Neural crest cell (in vitro differentiated cells): ENCODE measurements at places on chromosomes 4 and X.

- DNase-seq: no peak
Measured at GRCh38 chr4:169135776-169136175, 125.7 kb upstream of the CBR4 start.

DNA sequence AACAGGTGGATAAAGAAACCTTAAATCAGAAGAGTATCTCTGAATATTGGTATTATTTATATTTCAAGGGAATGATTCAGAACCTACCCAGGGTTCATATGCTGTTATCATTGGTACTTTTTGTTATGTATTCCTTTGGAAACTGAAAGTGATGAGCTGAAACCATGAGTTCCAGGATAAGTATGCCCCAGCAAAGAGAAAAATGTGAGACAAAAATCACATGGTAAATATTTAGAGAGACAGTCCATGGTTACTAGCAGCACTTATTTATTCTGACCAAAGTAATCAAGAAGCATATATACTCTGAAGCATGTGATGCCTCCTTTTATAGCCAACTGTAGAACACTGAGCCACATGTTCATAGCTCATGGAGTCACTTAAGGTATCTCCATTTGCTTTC, 277.7 kb downstream of the ARAP2 start:
- no peak for DNase-seq

GRCh38 chr4:82005158-82005557, 368.6 kb downstream of the HNRNPD start:
- no peak for DNase-seq

DNA sequence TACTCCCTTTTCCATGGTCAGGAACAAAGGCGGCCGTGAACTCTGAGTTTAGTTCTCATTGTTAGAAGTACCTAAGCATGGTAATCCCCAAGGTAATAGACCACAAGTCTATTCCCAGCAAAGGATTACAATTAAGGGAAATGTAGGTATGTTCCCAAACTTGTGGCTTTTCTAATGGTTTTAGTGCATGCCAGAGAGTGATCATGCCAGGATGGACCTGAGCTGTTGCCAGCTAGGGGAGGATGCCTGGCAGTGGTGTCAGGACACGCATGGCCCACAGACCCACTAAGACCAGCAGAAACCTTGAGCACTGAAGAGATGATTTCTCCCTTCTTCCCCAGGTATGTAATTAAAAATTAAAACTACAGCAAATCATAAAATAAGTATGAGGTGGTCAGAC, 60.8 kb downstream of the COQ2 start:
- no peak for DNase-seq

DNA sequence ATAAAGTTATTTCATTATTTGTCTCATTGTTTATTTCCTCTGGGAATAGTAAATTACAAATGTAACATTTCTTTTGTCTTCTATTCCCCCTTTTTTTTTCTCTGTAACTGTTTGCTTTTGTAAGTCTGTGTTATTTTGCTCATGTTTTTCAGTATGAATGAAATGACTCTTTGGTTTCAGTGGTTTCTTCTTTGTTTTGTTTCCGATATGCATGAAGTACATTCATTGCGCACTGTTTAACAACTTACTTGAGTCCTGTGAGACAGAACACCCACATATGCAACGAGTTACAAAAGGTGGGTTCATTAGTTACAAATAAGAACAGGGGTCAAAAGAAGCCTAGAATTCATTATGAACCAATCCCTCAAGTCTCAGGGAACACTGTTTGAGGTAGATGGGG, 175.0 kb upstream of the UGT8 start:
- DNase-seq: no peak

DNA sequence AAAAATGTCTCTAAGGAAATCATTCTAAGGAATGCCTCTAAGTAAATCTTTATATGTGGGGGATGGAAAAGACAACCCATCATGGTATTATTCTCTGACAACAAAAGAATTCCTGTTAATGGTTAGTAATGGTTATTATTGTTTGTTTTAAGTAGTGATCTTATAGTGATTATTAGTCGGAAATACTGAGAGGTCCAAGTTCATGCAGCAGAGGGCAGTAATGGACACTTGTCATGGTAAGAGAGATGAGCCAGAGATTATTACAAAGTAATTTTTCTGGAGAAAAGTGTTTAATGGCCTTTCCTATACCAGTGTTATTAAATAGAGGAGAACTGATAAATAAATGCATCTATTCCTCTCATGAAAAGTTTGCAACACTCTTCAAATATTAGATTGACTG, 8.1 kb upstream of the DKK2 start:
- DNase-seq: no peak

- no peak for DNase-seq
Measured at GRCh38 chr4:54976682-54977081, 148.7 kb downstream of the KDR start.

DNA sequence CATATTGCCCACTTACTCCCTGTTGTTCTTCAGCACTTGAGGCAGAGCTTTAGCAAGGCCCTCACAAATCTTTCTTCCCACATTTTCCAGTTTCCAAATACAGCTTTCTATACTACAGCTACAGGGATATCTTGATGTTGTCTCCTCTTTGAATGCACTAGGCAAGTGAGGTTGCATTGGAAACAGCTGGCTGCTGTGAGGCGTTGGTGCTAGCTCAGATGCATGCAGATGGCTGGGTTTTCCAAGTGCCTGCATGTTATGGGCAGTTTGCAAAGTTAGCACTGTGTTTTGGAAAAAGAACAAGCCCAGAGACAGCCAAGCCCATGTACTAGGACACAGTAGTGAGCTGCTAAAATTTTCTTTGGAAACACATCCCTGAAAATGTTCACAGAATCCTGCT, 315.1 kb upstream of the RASGEF1B start:
- DNase-seq: no peak

GRCh38 chr4:84146300-84146959, 352.7 kb downstream of the NKX6-1 start:
- DNase-seq: no peak

DNA sequence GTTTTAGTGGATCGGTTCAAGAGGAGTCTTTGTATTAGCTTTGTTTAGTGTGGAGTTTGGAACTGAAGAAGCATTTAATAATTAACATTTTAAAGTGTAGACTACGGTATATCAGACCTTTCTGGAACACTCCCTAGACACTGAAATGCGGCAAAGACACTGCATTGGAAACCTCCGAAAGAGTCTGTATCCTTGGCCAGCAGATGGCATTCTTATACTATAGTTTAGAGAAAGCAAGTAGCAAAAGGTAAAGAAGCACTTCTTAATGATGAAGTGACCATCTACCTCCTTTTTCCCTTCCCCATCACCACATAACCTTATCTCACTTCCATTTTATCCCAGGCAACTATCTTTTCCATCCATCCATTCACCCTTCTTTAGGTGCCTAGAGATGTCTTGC, 7.6 kb downstream of the FABP2 start:
- no peak for DNase-seq

DNA sequence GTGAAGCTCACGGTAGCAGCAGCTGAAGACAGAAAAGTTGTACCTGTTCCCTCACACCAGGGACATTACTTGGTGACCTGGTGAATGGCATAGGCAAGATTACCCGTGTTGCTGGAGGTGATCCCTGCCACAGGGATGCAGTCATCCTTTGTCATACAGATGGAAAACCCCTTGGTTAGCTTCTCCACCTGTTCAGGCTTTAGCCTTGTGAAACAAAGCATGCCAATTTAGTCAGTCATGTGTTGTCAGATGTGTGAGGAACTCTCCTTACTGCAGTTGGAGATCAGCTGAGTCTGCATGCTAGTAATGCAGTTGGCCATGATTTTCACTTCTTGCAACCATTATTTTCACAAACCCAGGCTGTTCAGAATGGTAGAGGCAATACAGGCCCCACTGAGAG, 41.0 kb downstream of the AMELX start:
- no peak for DNase-seq

- DNase-seq: no peak
Measured at GRCh38 chr4:151304755-151305154, 20.6 kb downstream of the SH3D19 start.

GRCh38 chr4:78928835-78929234, 10.4 kb downstream of the PAQR3 start:
- no peak for DNase-seq

GRCh38 chr4:185902654-185903053, 90.7 kb upstream of the SORBS2 start:
- no peak for DNase-seq

DNA sequence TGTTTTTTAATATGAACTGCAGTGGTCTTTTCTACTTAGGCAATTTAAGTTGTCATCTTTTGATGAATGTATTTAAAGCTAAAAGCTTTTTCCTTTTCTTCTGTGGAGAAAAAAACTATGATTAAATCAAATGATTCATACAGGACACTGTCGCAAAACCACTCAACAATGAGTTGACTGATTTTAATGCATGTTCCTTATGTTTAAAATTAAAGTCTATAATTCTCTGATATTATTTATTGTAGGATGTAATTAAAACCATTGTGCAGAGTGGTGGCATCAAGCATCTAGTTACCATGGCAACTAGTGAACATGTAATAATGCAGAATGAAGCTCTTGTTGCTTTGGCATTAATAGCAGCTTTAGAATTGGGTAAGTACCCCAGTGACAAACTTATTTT, 172.5 kb downstream of the RAP1GDS1 start:
- no peak for DNase-seq

- no peak for DNase-seq
Measured at GRCh38 chrX:101999644-102000539, 68.1 kb upstream of the ZMAT1 start.

DNA sequence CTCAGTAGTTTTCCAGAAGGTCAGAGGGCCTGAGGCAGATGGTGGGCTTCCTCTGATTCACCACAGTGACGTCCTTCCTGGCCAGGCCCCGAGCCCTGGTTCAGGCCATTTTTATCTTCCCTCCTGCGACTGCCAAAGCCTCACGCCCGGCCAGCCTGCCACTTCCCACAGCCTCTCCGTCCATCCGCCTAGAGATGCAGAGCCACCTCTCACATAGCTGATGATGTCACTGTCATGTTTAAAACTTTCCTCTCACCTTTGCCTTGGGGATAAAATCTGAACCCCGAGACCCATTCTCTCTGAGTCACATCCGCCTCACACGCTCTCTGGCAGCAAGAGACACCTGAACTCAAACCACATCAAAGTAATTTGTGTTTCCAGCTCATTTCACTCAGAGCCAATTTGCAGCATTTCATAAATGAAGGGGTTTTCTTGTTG, 175.3 kb downstream of the QDPR start:
- DNase-seq: no peak

DNA sequence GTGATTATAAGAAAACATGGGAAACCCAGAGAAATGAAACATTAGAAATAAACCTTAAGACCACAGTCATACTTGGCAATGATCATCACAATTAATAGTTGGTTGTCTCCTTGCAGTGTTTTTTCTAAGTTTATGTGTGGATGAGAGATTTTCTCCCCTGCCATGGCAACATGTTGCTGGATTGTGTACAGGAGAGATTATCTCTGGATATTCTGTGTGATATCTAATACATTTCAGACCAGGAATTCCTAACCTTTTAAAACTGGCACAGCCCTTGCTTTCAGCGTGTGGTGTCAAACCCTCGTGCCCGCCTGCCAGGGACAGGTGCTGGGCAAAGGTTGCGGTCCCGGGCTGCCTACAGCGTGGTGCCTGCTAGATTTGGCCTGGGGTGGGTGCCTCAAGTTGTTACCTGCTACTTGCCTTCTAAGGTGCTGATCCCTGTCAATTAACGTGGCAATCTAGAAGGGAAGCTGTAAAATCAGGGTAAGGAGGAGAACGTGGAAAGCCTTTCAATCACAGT, 100.5 kb downstream of the TMEM131L start:
- no peak for DNase-seq

- DNase-seq: no peak
Measured at GRCh38 chr4:128668566-128668965, 140.9 kb upstream of the JADE1 start.

- DNase-seq: no peak
Measured at GRCh38 chr4:89054627-89055026, 2.4 kb downstream of the FAM13A start.

- DNase-seq: no peak
Measured at GRCh38 chr4:188903986-188904385, 764.7 kb downstream of the TRIML1 start.

GRCh38 chr4:120317713-120318112, 251.1 kb upstream of the MAD2L1 start:
- DNase-seq: no peak

DNA sequence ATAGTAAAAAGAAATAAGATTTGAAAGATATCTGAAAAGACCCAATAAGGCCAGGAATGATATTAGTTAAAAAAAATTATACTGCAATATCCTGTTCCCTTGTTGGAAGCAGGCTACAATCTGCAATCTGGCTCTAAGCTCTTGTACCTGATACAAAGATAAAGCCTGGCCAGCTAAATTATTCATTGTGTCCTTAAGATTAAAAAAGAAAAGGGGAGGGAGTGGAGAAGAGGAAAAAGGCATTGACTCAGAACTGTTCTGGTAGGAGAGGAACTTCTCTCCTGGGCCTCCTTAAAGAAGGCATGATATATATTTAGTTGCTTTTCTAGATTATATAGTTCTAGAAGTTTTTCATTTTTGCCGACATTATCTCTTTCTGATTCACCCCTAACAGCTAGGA, 46.7 kb downstream of the IRF2 start:
- no peak for DNase-seq

DNA sequence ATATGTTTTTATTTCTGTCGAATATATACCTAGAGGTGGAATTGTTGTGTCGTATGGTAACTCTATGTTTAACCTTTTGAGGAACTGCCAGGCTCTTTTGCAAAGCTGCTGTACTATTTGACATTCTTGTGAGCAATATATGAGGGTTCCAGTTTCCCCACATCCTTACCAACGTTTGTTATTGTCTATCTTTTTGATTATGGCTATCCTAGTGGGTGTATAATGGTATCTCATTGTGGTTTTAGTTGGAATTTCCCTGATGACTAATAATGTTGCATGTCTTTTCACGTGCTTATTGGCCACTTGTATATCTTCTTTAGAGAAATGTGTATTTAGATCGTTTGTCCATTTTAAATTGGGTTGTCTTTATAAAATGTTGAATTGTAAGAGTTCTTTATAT, 24.5 kb downstream of the REPS2 start:
- DNase-seq: no peak

DNA sequence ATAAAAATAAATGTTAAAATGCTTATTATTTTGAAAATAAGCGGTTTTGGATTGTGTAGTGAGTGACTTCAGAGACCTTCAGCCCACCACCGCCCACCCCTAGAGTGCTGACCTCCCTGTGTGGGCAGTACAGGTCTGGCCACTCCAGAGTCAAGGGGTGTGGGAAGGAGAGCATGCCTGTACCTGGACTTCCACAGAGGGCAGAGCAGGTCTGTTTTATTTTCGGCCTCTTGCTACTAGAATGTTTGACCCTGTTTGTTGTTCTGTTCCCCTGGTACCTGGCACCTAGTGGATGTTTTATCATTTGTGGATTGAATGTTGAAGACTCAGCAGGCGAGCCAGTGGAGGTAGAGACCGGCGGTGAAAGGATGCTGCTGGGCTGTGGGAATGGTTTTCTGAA, 14.3 kb downstream of the PIGG start:
- DNase-seq: no peak

GRCh38 chr4:3682236-3683076, 83.7 kb upstream of the ADRA2C start:
- DNase-seq: no peak

- no peak for DNase-seq
Measured at GRCh38 chr4:101039367-101039766, 308.0 kb downstream of the PPP3CA start.

- DNase-seq: no peak
Measured at GRCh38 chr4:78667764-78668163, 108.4 kb upstream of the BMP2K start.

- no peak for DNase-seq
Measured at GRCh38 chr4:105074097-105074496, 72.6 kb upstream of the TET2 start.

- no peak for DNase-seq
Measured at GRCh38 chr4:47852136-47852535, 14.3 kb upstream of the CORIN start.
